Tibial nerve (tissue), 4 donors: ENCODE measurements at places on chromosomes 11 and 22.

DNA sequence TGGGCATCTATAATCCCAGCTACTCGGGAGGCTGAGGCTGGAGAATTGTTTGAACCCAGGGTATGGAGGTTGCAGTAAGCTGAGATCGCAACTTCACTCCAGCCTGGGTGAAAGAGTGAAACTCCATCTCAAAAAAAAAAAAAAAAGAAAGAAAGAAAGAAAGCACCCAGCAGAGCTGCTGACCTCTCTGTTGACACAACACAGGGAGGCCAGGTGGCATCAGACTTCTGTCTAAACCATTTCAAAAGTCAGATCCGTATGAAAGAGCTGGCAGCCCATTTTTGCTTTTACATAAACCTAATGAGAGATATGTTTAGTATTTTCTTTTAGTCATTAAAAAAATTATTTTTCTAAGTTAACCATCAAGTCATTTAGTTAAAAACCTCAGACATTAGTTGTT, 64.4 kb upstream of the RRM1 start:
- no peak for DNase-seq

- no peak for DNase-seq
Observed at GRCh38 chr22:46415776-46416519, 80.4 kb downstream of the TRMU start.

- no peak for DNase-seq
Observed at GRCh38 chr11:15605094-15605493, 490.4 kb downstream of the INSC start.

- DNase-seq, result no peak
Observed at GRCh38 chr11:26442131-26442530, 110.2 kb downstream of the ANO3 start.

DNA sequence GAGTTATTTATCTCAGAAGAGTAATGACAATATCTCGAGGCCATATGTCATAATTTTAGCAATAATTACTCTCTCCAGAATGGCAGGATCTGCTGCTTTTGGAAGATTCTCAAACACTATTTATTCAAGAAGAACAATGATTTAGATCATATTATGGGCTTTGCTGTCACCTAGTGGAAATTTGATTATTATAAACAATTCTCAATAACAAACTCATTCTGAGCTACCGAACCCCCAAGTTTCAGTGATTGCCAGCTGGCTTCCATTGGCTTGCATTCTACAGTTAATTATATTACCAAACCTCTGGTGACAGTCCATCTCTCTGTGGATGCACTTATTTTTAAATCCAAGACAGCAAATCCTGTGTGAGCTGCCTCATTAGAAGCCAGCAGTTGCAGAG, 27.9 kb upstream of the SLC36A4 start:
- DNase-seq, result no peak

DNA sequence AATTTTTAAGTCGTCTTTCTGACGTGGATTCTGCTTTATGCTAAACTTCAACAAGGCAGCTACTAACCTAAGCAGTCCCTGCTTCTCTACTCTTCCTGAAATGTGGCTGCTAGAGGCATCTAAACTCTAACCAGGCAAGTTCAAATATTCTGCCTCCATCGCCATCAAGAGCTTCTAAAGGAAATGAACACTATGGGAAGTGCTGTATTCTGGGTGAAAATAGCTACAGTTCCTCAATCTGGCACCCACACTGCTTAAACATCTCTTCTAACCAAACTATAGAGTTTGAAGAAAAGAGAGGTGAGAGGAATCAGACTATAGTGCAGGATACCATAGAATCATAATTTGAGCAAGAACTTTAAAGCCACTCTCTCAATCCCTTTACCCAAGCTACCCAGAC, 6.3 kb downstream of the NRIP3 start:
- DNase-seq, result no peak

DNA sequence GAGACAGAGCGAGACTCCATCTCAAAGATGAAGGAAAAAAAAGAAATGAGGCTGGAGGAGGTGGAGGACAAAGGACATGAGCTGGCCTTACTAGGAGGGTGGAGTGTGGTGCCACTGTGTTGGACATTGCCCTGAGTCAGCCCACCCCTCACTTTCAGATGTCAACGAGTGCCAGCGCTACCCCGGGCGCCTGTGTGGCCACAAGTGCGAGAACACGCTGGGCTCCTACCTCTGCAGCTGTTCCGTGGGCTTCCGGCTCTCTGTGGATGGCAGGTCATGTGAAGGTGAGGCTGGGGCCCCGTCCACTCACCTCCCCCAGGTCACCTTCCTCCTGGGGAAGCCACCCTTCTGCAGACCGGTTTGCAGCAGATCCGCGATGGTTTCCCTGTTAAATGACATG, 40.6 kb downstream of the FBLN1 start:
- DNase-seq, result no peak

DNA sequence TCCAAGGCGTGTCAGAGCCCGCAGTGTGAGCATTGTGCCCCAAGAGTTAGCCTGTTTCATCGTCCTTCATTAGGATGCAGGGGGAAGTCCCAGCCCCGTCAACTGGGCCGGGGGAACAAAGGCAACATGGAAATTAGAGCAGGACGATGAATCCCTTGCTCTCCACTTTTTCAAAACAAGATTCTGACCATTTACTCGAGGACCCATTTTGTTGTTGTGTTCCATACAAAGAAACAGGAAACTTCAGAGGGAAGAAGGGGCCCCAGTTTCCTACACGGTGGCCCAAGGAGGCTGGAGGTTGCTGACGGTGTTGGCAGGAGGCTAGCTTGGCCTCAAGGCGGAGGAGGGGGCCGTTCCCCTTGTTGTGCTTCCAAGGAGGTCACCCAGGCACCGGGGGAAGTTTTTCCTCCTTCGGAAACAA, 44.0 kb upstream of the SLC1A2 start:
- no peak for DNase-seq

DNA sequence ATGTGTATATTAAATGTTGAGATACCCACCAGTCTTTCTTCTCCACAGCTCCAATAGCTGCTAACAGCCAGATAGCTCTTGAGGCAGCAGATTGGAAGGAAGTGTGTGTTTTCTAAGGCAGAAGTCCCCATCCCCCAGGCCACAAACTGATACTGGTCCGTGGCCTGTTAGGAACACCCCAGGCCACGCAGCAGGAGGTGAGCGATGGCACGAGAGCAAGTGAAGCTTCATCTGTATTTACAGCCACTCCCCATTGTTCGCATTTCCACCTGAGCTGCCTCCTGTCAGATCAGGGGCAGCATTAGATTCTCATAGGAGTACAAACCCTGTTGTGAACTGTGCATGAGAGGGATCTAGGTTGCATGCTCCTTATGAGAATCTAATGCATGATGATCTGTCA, 12.7 kb downstream of the CCDC73 start:
- no peak for DNase-seq

DNA sequence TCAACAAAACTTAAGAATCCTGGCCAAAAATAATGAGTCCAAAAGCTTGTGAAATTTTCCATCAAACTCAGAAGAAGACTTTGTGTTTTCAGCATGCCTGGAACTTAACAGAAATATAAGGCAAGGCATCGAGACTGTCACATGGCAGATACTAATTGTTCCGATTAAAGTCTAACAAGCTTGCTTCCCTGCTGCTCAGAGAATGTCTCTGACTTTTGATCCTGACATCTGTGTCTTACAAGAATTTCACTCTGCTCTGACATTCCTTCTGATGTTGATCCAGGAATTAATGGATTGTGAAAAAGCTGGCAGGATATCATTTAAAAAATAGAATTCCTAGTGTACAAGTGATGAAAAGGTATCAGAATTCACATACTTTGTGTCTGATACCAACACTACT, 170.2 kb downstream of the DCDC1 start:
- no peak for DNase-seq

- no peak for DNase-seq
Observed at GRCh38 chr11:5383576-5383975, at the start of gene OR51M1. Gene OR51M1 (plus strand): TSS chr11:5383812. CDS start chr11:5389399, 5,587 bp downstream.

GRCh38 chr11:8765294-8765693, 82.7 kb downstream of the RPL27A start:
- DNase-seq, result no peak

- DNase-seq, result no peak
Observed at GRCh38 chr11:30452842-30453241, 129.9 kb downstream of the ARL14EP start.

GRCh38 chr11:44248109-44248508, 61.8 kb downstream of the ALX4 start:
- no peak for DNase-seq

DNA sequence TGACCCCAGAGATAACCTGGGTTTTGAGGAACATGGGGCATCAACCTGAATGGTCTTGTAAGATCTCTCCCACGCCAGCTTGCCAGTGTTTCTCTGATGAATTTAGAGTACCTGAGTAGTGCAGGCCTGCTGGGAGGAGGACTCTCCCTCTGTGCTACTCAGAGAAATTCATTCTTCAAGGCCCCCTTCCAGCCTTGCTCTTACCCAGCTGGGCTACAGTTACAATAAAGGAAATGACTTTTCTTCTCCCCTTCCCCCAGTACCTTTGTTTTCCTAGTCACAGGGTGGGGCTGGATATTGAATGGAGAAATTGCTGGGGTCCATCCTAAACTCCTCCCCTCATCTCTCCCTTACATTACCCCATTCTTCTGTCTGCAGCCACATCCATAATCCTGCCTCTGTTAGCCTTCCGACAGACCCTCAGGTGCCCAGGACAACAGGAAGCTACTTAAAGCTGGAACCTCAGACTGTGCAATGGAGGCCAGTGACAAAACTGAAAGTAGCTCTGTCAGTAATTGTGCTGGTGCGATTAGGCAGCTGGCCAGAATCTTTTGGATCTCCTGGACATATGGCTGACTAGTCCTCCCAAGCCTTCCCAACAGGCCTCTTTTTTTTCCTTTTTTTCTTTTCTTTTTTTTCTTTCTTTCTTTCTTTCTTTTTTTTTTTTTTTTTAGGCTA, 17.4 kb downstream of the LIMK2 start:
- peak; percentile 42 for DNase-seq

DNA sequence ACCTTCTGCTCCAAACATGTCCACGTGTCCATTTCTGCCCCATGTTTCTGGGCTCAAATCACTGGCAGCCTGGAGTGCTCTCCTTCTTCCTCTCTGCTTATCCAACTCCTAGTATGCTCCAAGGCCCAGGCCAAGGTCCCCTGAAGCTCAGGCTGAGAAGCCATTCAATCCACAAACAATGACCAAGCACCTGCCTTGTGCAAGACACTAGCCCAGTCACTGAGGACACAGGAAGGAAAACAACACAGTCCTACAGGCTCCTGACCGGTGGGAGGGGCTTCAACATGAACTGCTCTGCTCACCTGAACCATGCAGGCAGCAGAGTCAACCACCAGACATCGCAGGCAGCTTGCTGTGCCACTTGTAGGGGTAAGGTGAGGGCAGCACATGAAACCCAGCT, 93.6 kb downstream of the RPL27A start:
- no peak for DNase-seq

DNA sequence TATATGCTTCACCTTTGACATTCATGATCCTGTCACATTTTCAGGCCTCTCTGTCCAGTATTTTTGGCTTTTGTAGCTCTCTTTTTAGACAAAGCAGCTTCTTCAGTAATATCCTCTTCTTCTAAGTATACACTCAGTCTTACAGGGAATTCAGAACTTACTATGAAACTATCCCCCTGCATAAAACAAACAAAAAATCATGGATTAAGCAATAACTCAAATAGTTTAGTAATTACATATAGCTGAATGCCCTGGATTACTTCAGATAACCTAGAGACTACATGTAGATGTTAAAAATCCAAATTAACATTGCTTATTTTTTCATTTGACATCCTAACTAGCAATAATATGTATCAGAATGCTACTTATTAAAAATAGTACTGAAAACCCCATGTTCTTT, 5.2 kb downstream of the TAF1D start:
- no peak for DNase-seq

GRCh38 chr22:28043266-28043665, 124.2 kb upstream of the PITPNB start:
- DNase-seq, result no peak

DNA sequence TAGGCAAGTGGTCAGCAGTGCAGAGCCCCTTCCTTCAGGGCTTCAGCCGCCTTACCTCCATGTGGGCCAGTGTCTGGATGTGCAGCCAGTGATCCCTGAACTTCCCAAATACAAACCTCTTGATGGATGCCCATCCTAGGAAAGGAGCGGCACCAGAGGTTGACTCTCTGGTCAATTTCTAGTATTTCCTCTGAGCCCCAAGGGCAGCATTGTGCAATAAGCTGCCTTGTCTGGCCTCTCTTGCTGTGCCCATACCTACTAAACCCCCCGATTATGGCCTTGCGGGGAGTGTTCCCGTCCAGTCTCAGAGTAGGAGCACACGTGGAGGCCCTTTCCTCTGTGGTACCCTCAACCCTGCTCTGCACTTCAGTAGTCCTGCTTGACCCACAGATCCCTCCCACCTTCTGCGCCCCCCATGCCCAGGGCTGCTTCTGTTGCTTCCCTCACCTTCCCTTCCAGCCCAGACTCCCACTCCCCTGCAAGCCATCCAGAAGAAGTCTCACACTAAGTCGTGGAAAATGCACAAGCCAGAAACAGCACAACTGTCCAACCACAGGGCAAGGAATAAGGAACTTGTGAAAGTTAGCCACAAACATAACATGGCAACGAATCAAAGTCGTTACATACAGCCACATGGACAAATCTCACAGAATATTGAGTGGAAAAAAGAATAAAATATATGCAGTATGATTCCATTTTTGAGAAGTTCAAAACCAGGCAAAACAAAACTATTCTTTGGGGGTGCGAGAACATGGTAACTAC, 39.6 kb upstream of the HORMAD2 start:
- no peak for DNase-seq

DNA sequence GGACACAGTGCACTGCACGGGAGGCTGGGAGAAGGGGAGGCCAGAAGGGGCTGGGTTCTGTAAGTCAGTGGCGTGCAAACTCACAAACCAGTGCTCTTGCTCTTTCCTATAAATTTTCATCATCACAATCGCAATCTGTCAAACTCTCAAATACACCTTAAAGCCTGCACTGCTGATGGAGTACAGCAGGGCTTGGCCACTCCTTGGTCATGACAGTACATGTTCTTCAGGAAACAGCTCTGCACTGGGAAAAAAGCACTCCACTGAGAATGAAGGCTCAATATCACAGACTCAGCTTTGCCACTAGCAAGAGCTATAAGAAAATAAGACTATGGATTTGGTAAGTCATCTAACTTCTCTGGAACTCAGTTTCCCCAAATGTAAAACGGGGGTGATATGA, 111.0 kb downstream of the RBFOX2 start:
- DNase-seq, result no peak

DNA sequence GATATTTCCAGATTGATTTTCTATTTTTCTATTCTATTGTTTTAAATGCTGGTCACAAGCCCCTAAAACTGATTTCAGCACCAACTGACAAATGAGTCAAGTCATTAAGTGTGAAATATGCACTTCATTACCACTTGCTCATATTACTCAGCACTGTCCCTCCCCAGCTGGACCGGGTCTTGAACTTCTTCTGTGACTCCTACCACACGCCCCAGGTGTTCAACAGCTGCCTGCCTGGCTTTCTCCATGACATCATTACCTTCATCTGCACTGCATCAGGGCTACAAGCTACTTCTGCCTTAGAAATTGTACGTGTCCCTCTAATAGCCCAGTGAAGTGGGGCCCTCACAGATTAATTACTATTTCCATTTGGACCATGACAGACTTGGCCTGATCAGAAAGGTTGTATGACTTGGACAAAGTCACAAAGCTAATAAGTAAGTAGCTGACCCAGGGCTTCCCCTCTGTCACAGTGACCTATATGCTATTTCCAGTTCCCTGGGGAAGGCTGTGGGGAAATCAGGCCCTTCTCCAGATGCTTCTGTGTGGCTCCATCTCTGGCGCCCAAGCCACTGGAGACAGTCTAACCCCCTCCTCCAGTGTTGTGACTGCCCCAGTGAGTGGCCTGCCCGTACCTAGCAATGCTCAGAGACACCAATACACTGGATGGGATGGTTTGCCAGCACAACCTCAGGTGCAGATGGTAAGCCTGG, 18.1 kb downstream of the TBC1D10A start:
- no peak for DNase-seq
